ENCODE measurements at places on chromosomes 12 and 14.

- DNase-seq, result no peak
- no peak overlapping the region for H3K4me3 ChIP-seq
- no peaks in the 10 kb centered on the region for H3K36me3 ChIP-seq
- H3K27ac ChIP-seq, result no peak overlapping the region
- H3K27me3 ChIP-seq, result no peaks in the 10 kb centered on the region
- no peaks in the 10 kb centered on the region for H3K4me1 ChIP-seq
These were observed 652.5 kb downstream of the C12orf50 start for GRCh38 chr12:87376722-87377121.

DNA sequence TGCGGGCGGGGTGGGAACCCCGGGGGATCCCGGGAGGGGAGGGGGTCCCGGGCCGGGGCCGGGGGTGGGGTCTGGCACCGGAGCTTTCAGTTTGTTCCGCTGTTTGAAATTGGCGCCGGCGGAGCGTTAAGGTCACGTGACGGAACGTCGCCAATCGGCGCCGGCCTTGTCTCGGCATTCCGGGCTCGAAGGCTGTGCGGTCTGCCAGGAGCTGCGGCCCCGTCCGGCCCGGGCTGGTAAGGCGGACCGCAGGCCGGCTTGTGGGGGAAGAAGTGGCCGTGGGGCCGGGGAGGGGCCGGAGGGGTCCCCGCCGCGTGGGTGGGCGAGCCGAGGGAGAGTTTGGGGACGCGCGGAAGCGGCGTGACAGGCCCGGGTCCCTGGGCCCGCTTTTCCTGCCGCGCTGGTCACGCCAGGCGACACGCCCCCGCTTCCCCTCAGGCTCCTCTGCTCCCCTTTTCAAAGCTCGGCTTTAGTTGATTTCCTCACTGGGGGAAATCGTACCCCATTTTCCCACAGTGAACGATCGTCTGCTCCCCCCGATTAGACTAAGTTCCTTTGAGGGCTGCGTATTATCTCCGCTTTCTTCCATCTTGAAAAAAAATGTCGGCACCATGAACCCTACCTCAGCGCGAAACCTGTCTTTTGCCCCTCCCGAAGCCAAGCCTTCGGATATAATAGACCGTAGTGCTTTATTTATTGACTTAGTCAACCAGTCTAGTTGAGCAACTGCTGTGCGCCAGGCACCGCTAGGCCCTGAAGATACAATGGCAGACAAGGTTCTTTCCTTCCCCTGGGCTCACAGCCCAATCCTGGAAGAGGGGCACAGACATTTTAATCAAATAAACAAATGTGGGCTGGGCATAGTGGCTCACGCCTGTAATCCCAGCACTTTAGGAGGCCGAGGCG is at the start of the genes FOXM1 and RHNO1:
FOXM1 (minus strand) TSS at position 128 of the 906 bp plus-strand sequence. CDS start 2,696 bp downstream, outside the sequence.
RHNO1 (plus strand) TSS at position 177 of the 906 bp plus-strand sequence. CDS start 8,144 bp downstream, outside the sequence.
- H3K27me3 ChIP-seq, result no peaks in the 10 kb centered on the region
- peaks cover 24% of the 10 kb centered on the region for H3K4me1 ChIP-seq
- DNase-seq, result peak; percentile 95
- H3K27ac ChIP-seq, result peak within 1 kb of the TSS; percentile 84

GRCh38 chr14:85233756-85234155 is 296.2 kb upstream of the FLRT2 start:
- H3K27ac ChIP-seq, result no peak overlapping the region
- no peak overlapping the region for H3K4me3 ChIP-seq
- no peaks in the 10 kb centered on the region for H3K36me3 ChIP-seq

GRCh38 chr12:112408621-112409020 is 784 bp downstream of the RPL6 start:
- H3K27me3 ChIP-seq, result no peaks in the 10 kb centered on the region
- H3K4me1 ChIP-seq, result peaks cover 25% of the 10 kb centered on the region
- H3K27ac ChIP-seq, result peak overlapping the region; percentile 94
- no peak for DNase-seq

DNA sequence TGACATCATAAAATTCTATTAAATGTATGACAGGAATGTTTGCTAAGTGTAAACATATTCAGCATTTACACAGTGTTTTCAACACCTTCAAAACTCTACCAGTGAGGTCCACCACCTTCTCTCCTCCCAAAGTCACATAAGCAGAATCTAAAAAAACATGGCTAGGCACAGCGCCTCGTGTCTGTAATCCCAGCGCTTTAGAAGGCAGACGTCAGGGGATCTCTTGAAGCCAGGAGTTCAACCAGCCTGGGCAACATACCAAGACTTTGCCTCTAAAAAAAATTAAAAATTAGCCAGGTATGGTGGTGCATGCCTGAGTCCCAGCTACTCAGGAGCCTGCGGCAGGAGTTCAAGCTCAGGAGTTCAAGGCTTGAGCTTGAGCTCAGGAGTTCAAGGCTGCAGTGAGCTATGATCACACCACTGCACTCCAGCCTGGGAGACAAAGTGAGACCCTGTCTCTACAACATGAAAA is 30.0 kb downstream of the NUMB start:
- H3K36me3 ChIP-seq, result no peaks in the 10 kb centered on the region
- H3K4me3 ChIP-seq, result no peak overlapping the region
- no peaks in the 10 kb centered on the region for H3K27me3 ChIP-seq
- DNase-seq, result no peak
- H3K4me1 ChIP-seq, result peaks cover 29% of the 10 kb centered on the region

- H3K27ac ChIP-seq, result no peak overlapping the region
- H3K4me3 ChIP-seq, result no peak overlapping the region
- H3K27me3 ChIP-seq, result no peaks in the 10 kb centered on the region
- no peak for DNase-seq
These were observed 535.7 kb upstream of the FBXO33 start for GRCh38 chr14:39967885-39968284.

DNA sequence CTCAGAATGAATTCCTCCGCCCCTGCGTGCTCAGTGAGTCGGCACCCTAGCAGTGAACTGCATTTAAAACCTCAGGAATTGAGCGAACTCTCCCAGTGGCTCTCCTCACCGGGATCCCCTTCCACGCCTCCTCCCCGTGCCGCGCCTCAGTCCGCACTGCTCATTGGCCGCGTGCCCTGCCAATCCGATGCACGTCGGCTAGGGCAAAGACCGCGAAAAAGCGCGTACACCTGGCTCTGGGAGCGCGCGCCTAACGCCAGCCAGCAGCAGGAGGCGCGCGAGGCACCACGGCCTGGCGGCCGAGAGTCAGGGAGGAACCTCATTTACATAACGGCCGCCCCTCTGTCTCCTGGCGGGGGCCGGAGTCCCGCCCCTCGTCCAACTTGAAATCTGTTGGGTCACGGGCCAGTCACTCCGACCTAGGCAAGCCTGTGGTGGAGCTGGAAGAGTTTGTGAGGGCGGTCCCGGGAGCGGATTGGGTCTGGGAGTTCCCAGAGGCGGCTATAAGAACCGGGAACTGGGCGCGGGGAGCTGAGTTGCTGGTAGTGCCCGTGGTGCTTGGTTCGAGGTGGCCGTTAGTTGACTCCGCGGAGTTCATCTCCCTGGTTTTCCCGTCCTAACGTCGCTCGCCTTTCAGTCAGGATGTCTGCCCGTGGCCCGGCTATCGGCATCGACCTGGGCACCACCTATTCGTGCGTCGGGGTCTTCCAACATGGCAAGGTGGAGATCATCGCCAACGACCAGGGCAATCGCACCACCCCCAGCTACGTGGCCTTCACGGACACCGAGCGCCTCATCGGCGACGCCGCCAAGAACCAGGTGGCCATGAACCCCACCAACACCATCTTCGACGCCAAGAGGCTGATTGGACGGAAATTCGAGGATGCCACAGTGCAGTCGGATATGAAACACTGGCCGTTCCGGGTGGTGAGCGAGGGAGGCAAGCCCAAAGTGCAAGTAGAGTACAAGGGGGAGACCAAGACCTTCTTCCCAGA is at the start of gene HSPA2:
HSPA2 (plus strand) TSS at position 534 of the 995 bp plus-strand sequence; CDS start at position 643, 109 bp downstream.
- H3K27me3 ChIP-seq, result no peaks in the 10 kb centered on the region
- peaks cover 5% of the 10 kb centered on the region for H3K4me1 ChIP-seq
- H3K27ac ChIP-seq, result no peak within 1 kb of the TSS
- DNase-seq, result peak; percentile 99
- no peaks in the 10 kb centered on the region for H3K36me3 ChIP-seq
- peak within 1 kb of the TSS; percentile 70 for H3K4me3 ChIP-seq

DNA sequence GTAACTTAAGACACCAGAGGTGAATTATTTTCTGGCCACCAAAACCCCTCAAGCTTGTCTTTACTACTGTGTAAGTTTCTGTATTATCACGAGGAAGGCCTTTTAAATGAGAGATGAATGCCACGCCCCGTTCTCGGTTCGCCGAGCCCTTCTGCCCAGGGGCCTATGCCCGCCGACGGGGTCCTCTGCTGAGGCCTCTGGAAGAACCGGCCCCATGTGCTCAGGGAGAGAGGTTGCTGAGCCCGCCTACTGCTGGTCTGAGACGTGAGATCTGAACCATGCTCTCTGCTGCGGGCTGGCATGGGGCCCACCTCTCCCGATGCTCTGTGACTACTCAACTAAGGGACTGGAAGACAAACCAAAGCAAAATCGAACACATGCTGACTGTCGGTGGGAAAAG is 21.0 kb downstream of the AMN start:
- no peaks in the 10 kb centered on the region for H3K36me3 ChIP-seq
- no peaks in the 10 kb centered on the region for H3K27me3 ChIP-seq
- H3K4me3 ChIP-seq, result no peak overlapping the region
- H3K4me1 ChIP-seq, result peaks cover 43% of the 10 kb centered on the region
- H3K27ac ChIP-seq, result no peak overlapping the region
- no peak for DNase-seq
